ENCODE measurements at places on chromosomes 3 and 15. TPM values are rescaled to one million over a fixed set of nuclear protein-coding genes. Genes with fewer than 3 reads are reported as not detected.
A peak's percentile ranks its signal among the peaks of the same experiment; 100 is the strongest.

TMEM158 gene
- 0.98 TPM for total RNA-seq

PLSCR4 gene
- total RNA-seq = 19.4 TPM

TMEM266 gene
- total RNA-seq = 0.13 TPM

NIPA2 gene
- 40.3 TPM for total RNA-seq

ADCY5 gene
- total RNA-seq = 1.8 TPM

CD80 gene
- 0.22 TPM for total RNA-seq

SCG3 gene
- 0.04 TPM for total RNA-seq

MESP2 gene
- 0.49 TPM for total RNA-seq

ALDH1A3 gene
- 25.4 TPM for total RNA-seq

GCNT3 gene
- under 0.01 TPM for total RNA-seq

IL12A gene
- total RNA-seq = 0.71 TPM

MELTF gene
- total RNA-seq = 6.1 TPM

DNA sequence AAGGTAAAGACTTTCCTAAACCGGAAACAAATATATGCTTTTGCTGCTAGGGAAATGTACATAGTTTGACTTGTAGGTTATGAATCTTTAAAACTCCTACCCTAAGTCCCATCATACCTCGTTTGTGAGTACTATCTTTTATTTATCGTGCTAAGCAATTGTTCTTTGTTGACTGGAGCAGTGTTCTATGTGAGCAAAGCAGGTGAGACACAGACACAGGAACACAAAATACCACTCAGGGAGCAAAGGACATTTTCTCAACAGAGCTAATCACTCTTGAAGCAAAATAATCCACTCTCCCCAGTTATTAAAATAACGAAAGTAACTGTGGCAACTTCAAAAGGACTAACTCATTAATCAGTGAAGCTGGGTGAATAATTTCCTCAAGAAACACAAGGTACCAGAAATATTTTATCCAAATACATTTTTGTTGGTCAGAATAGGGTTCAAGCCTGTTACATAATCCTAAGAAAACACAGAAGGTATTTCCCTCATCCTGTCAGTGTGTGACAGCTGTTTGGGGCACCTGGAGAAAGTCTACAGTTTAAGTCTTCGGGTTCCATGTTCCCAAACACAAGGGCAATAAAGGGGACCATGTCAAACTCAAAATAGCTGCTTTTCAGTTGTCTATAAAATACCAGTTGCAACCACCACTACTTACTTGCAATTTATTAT lies 407.7 kb downstream of the FOXP1 start:
- no peak for DNase-seq

DNA sequence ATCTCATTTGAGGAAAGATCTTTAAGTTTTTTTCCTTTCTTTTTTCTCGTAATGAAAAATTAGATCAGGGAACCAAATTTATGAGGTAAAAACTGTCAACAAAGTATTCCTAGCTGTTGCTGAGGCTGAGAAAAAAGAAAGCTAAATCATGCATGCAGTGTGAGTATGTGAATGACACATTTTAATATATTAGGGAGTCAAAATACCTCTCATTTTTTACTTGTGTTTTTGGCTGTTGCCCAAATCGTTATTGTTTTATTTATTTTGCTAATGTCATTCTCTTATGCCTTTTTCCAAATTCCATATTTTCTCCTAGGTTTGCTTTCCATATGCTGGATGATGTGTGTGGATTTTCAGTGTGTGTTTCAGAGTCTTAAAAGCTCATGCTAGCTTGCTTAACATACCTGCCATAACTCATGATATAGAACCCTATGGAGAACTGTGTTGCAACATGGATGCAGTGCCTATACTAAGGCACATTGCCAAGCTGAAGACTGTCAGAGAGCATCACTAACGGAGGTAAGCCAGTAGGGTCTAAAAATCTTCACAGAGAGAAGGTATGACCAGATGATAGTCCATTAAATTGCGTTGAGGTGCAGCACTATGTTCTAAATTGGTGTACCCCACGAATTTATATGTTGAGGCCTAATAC lies 629.5 kb upstream of the KCNMB2 start:
- peak; percentile 15 for DNase-seq

- DNase-seq = peak; percentile 60
These were observed 394.5 kb upstream of the RARB start for GRCh38 chr3:25033407-25034029.

DNA sequence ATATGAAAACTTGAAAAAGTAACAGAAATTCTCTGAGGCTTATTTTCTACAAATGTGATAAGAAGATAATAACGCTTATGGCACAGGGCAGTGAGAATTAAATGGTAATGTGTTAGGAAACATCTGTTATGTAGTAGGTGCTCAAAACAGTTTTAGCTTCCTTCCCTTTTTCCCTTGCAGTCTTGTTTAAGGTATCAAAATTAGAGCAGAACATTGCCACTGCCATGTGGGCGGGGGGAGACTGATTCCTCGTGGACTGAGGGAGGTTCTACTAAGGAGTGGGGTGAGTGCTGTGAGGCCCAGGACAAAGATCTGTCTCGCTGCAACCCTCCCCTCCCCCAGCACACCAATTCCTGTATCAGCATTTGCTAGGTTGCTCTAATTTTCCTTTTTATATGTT lies 702.4 kb downstream of the TUSC7 start:
- DNase-seq = no peak

GRCh38 chr3:65659396-65659795 lies 379.3 kb downstream of the MAGI1 start:
- DNase-seq = no peak

- DNase-seq = peak; percentile 46
These were observed 165.6 kb downstream of the XXYLT1 start for GRCh38 chr3:195105389-195105788.

DNA sequence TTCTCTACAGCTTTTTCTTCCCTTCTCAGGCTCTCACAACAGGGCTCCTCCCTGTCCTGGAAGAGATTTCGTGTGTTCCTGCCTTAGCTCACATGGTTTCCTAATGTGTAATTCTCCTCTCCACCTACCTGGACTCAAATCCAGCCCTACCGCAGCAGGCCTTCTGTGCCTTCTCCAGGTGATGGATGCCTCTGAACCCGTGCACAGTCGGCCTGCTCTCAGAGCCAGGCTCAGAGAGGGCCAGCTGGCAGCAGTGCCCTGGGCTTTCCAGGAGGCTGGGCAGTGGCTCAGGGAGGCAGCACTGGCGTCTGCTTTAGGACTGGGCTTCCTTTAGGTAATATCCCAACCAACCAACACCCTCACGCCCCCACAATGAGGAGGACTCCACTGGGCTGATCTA lies 123.2 kb upstream of the TMC3 start:
- peak; percentile 11 for DNase-seq

DNA sequence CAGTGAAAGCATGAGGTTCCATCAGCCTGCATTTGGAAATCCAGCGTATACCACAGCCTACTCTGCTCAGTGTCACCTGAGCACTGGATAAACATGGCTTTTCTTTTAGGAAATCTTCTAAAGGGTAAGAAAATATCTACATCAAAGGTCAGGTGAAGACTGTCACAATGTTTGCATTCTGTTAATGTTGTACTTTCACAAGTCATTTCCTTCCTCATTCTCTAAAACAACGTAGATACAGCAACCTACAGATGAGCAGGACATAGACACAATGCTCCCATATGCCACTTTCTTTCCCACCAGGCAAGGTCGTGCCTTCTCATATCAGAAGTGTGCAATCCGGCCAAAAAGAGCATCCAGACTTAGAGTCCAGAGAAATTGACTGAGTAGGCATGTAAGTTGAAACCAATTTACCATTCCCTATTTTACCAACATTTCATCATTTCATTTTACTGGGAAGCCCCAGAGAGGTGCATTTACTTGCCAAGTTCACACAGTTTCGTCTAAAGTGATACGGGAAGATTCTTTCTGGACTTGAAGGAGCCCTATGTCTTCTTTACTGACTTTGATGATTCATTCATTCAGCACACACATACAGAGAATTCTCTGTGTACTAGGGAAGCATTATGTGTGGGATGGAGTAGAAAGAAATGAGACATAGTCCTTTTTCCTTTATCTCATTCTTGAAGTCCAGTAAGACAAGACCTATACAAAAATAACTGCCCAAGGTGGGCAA lies 30.6 kb upstream of the LPP start:
- no peak for DNase-seq

- peak; percentile 82 for DNase-seq
These were observed 31.4 kb downstream of the HRH1 start for GRCh38 chr3:11185564-11186317.

DNA sequence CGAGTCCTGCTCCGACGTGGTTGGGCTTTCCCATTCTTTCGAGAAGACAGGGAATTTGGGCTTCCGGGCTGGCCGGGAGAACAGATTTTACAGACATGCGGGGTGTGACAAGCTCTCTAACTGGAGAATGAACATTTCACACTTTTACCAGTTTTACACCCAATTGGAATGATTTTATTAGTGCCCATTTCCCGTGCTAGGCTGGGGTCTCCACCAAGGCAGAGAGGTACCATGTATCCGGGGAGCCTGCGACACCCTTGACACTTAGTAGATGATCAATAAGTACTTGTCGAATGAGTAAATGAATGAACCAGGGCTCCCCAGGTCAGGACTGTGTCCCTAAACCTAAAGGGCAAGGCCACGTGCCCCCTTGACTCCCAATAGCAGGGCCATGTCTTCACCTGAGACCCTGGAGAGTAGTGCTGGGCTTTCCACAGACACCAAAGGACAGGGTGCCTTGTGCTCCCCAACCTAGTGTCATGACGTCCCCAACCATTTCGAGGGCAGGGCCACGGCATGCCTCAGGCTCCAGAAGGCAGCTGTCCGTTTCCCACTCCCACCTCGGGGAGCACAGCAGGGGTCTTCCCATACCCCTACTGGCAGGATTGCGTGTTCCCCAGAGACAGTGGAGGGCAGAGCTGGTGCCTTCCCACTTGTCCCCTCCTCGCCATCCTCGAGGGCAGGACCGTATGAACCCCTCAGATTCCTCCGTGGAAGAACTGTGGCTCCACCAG lies 679 bp upstream of the MYD88 start:
- DNase-seq = peak; percentile 96

- DNase-seq = no peak
These were observed 56.1 kb downstream of the CRTC3 start for GRCh38 chr15:90585863-90586262.

DNA sequence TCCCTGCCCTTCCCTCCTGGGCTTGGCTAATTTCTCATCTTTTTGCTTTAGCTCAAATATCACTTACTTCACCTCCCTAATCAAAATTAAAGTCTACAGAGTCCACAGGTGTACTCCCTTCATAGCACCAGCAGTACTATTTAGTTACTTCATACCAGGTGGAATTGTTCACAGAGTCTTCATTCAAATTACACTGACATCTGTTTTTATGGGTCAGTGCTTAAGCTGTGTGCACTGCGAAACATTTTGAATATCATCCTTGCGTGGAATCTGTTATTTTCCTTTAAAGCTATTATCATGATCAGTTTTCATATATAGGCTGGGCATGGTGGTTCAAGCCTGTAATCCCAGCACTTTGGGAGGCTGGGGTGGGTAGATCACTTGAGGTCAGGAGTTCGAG lies 2.7 kb upstream of the SERF2 start:
- DNase-seq = no peak

DNA sequence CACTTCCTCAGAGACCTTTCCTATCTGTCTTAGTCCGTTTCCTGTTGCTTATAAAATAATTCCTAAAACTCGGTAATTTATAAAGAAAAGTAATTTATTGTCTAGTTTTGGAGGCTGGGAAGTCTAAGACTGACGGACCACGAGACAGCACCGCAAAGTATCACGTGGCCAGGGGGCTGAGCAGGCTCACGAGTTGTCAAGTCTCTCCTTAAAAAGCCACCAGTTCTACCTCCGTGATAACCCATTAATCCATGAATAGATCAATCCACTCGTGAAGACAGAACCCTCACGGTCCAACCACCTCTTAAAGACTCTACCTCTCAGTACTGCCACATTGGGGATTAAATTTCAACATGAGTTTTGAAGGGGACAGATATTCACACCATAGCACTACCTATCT lies 821 bp downstream of the LINS1 start:
- DNase-seq = no peak

DNA sequence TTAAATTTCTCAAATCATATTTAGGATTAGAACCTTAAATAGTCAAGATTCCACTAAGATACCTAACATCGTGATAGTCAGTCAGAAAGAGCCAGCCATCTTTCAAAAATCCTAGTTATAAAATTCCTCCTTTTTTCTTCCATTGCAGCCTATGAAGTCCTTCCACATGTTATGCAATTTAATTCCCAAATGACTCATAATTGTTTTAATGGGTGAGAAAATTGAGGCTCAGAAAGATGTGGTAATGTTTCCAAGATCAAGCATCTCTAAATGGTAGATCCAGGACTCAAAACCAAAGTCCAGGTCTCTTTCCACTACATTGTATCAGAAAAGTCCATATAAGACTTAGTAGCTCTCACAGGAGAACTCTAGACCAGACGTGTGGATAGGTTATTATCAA lies 9.5 kb downstream of the CFAP44 start:
- DNase-seq = no peak

DNA sequence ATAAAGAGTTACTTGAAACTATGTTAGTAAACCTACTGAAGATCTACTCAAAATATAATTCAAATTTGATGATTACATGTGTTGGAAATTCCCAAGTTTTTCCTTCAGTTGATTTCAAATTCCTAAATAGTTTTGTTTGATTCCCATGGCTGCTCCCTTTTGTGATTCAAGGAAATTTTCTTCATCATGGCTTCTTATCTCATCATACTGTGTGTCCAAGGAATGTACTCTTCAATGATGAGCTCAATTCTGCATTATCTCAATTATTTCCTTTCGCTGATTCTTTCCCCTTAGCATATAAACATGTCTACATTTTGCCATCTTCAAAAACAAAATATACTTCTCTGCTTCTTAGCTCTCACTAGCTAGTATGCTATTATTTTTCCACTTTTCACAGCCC lies 460.4 kb upstream of the NAALADL2 start:
- no peak for DNase-seq

DNA sequence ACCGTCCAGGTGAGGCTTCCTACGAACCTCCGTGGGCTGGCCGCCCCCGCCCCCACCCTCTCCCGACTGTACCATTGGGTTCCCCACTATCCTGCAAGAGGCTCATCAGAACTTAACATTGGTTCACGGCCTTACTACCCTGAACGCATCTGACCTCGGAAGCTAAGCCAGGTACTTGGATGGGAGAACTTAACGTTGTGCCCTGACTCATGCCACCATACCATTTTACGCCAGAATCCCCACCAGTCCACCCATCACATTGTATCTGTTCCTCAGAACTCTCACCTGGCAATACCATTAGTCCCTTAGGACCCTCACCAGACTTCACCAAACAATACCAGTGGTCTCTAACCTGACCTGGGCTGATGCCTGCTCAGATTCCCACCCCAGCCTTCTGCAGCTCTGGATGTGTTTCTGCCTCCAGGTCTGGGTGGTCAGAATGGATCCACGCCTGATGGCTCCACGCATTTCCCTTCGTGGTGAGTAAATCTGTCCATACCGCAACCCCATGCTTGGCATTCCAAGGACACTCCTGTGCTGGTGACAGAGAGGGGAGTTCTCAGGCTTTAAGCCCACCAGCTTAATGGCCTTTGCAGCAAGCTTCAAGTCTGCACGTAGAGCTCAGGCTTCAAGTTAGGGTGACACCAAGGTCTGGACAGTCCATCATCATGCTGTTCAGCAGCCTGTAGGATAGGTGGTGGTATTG lies 562 bp downstream of the TCTA start:
- no peak for DNase-seq

GRCh38 chr3:177976241-177976640 lies 560.0 kb upstream of the KCNMB2 start:
- DNase-seq = peak; percentile 27

Data from muscle of leg (tissue), 16 donors.